ENCODE measurements at places on chromosomes 2 and 18.

DNA sequence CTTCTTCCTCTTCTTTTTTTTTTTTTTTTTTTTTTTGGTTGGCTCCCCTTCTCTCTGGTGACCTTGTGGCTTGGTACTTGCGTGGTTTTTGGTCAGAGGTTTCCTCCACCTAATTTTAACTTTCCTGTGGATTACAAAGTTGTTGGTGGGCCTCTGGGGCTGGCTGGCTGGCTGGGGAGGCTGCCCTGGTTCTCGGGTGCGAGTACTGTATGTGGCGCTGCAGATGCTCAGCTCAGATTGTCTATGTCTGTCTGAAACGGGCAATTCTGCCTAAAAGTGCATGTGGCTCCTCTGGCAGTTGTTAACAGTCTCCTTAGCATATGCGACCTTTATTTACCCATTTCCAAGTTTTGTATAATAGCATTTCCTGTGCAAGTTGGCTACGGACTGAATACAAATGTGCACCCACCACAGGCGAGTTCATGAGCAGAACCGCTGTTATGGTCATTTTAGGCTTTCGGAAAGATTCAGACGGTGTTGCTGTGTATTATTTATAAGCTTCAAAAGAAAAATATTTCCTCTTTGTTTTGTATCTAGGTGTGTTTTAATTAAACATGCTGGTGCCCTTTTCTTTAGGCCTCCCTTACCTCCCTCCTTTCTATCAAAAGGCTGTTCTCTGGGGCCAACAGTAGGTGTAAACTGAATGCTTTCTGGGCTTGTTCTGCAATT, 4.4 kb downstream of the TBR1 start:
- DNase-seq = no peak

DNA sequence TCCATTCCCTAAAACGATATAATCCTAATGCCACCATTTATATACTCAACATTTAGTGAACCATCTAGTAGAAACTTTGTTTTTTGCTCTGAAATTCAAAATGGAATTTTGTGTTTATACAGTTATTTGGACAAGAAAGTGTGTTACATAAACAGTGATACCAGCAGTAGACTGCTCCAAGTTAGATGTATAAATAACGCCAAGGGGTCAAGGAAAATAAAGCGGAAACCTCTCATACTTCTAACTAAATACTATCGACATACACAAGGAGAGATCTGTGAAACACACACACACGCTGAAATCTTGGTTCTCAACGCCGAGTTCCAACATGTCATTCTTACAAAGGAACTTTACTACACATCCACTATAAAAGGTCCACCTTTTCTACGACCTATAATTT, 1.2 kb downstream of the TXNL1 start:
- no peak for DNase-seq

DNA sequence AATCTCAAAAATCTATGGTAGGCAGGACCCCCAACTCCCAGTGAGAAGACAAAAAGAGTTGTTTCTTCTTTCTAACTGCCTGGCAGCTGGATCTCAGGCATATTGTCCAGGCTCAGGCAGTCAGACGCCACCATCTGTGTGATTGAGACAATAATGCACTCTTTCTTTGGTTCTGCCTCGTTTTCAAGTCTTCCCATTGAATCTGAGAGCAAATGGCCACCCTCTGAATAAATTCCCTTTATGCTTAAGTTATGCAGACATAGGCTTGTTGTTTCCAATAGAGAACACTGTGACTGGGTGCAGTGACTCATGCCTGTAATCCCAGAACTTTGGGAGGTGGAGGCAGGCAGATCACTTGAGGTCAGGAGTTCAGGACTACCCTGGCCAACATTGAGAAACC, 15.3 kb upstream of the CD207 start:
- DNase-seq = no peak

- no peak for DNase-seq
These were observed 36.2 kb downstream of the ACOXL start for GRCh38 chr2:110768591-110768990.

DNA sequence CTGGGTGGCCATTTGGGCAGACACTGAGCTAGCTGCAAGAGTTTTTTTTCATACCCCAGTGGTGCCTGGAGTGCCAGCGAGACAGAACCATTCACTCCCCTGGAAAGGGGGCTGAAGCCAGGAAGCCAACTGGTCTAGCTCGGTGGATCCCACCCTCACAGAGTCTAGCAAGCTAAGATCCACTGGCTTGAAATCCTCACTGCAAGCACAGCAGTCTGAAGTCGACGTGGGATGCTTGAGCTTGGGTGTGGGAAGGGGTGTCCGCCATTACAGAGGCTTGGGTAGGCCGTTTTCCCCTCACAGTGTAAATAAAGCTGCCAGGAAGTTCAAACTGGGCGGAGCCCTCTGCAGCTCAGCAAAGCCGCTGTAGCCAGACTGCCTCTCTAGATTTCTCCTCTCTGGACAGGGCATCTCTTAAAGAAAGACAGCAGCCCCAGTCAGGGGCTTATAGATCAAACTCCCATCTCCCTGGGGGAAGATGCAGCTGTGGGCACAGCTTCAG, 69.6 kb upstream of the WDSUB1 start:
- DNase-seq = no peak

GRCh38 chr2:232492236-232492848, 4.7 kb upstream of the ECEL1 start:
- DNase-seq = no peak

- DNase-seq = no peak
These were observed 24.9 kb upstream of the DRC1 start for GRCh38 chr2:26376799-26377198.

Data from HTR-8/SVneo (cell line).